ENCODE measurements at places on chromosomes 12 and 14.

GRCh38 chr14:53516261-53516774, 363.2 kb upstream of the DDHD1 start:
- no peak for DNase-seq

- DNase-seq = no peak
Measured at GRCh38 chr14:43105305-43105704, 1401.8 kb downstream of the FSCB start.

DNA sequence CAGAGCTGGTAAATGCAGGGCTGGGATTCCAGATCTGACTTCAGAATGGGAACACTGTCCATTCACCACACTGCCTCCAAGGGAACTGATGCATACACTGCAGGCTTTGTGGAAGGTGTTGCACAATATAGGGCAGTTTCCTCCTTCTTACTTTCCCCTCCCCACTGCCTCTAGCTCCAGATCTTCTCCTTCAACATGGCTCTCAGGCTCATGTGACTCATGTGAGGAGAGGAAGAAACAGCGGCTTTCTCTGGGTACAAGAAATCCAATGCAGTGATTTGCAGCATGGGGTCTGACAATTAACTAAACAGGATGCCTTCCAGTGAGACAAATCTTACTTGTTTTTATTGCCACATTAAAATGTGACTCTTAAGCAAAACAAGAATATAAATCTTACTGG, 447.6 kb upstream of the CCDC196 start:
- no peak for DNase-seq

DNA sequence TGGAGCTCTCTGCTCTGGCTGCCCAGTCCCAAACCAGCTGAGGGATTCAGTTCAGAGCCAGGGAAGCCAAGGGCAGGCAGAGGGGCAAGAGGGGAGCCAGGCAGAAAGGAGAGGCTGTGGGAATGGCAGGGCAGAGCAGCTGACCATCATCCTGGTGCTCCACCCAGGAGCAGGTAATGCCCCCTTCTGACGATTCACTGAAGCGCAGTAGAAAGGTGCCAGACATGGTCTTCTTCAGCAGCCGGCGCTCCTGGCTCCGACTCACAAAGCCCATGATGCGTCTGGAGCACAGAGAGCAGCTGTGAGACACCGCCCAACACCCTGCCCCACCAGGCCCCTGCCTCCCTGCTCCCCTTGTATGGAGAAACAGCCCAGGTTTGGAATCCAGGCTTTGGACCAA, 8.0 kb downstream of the IL23A start:
- peak; percentile 37 for DNase-seq

- DNase-seq = no peak
Measured at GRCh38 chr12:93429852-93430251, 11.9 kb downstream of the UBE2N start.

- DNase-seq = no peak
Measured at GRCh38 chr12:116631619-116632018, 72.4 kb downstream of the MAP1LC3B2 start.

DNA sequence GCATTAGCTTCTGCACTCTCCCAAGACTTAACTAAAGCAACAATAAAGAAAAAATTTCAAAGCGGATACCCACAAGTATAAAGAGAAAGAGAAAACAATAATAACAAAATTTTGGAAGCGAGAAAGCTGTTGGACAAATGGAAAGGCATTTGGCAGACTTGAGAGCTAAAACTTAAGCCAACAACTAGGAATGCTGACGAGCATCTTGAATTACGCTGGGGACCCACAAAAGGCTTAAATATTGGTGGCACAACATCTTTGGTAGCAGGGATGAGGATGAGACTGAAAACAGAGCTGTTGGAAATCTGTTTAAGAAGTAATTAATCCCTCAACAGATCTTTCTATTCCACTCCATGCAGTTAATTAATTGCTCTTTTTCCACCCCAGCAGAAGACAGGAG, 49.8 kb downstream of the LLPH start:
- no peak for DNase-seq

- no peak for DNase-seq
Measured at GRCh38 chr14:51545396-51545795, 106.3 kb upstream of the FRMD6 start.

GRCh38 chr12:131938082-131938481, 9.0 kb downstream of the PUS1 start:
- DNase-seq = no peak

DNA sequence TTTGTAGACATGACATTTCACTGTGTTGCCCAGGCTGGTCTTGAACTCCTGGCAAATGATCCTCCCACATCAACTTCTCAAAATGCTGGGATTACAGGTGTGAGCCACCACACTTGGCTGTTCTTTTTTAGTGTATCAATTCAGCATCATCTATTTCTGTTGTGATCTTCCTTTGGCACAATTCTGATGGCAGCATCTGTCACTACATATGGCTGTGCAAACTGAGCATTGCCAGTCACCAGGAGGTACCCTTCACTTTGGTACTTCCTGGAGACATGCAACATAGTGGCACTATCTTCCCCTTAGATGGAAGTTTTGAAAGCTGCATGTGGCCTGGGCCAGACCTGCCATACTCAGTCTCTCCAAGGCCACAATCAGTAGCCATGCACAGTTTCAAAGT, 467.1 kb upstream of the TMPO start:
- no peak for DNase-seq

GRCh38 chr12:58528271-58528670, 392.0 kb downstream of the LRIG3 start:
- no peak for DNase-seq

- no peak for DNase-seq
Measured at GRCh38 chr14:75299059-75299458, 20.4 kb downstream of the FOS start.

DNA sequence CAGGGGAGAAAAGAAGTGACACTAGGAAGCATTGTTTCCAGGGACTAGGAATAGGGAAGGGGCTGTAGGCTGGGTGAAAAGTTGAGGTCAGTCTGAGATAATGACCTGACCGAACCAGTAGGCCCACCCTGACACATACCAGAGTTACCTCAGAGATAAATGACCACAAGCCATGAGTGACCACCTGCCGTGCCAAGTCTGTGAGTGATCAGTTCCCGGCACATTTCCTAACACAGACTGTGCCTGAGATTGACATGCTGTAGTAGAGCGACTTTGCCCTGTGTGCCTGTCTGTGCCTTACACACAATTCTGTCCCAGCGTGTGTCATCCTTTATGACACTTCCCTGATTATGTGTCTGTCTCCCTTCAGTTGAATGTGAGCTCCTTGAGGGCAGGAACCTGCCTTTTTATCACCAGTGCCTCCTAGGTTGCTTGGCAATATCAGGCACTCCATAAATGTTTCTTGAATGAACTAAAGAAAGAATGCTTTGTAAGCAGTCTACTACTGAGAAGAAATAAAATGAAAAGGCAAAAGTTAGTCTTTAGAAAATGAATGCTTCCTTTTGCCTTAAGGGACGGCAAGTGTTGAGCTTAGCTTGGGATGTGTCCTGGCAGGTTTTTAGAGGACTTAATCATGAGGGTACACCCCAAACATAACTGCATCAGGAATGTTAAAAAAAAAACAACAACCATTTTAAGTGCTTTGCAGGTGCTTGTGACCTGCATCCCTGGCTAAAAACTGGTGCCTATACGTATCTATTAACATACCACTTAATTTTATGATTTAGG, 9.6 kb upstream of the SSPN start:
- DNase-seq = no peak

DNA sequence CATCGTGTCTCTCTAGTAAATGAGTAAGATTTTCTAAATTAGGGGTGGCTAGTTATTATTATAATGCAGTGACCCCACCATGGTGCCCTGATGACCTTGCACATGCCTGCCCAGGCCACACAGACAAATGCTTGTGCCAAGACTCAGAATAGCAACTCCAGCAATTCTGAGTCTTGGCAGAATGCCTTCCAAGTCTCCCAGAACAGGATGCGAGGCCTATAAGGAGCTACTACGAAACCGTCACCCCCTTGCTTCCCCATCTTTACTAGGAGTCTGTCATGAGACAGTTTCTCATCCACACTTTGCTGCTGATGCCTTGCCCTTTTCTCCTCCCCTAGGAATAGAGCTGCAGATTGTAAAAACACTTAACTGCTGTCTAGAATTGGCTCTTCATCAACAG, 559.9 kb downstream of the TRHDE start:
- DNase-seq = no peak

DNA sequence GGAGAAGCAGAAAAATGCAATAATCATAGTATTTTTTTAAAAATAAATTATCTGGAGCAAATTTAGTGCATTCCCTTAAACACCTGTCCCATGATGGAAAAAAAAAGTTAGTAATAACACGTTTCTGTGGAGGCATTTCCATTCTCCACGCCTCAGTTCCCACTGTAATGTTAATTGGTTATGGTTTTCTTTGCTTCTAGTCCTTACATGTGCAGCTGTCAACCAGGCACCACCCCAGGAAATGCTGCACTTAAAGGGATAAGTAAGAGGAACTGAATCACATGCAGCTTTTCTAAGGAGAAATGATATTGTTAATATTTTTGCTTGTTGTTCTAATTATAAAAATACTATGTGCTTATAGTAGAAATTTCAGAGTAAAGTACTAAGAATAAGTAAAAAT, 240.3 kb downstream of the ZFP36L1 start:
- DNase-seq = no peak

GRCh38 chr14:85528897-85529631, 880 bp upstream of the FLRT2 start:
- no peak for DNase-seq

DNA sequence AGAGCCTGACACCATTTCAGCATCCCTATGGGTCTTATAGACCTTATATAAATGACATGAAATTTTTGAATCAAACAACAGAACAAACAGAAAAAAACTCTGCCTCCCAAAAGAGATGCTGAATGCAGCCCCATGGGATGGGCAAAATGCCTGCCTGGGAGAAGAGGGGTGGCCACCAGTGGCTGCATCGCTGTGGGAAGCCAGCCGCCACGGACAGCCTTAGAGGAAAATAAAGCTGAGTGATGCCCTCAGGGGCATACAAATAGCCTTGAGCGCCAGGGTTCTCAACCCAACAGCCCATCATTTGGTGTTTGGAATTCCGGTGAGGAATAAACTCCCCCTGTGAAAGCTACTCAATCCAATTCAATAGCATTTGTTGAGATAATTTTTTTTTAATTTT, 22.9 kb downstream of the SYNE3 start:
- DNase-seq = no peak

DNA sequence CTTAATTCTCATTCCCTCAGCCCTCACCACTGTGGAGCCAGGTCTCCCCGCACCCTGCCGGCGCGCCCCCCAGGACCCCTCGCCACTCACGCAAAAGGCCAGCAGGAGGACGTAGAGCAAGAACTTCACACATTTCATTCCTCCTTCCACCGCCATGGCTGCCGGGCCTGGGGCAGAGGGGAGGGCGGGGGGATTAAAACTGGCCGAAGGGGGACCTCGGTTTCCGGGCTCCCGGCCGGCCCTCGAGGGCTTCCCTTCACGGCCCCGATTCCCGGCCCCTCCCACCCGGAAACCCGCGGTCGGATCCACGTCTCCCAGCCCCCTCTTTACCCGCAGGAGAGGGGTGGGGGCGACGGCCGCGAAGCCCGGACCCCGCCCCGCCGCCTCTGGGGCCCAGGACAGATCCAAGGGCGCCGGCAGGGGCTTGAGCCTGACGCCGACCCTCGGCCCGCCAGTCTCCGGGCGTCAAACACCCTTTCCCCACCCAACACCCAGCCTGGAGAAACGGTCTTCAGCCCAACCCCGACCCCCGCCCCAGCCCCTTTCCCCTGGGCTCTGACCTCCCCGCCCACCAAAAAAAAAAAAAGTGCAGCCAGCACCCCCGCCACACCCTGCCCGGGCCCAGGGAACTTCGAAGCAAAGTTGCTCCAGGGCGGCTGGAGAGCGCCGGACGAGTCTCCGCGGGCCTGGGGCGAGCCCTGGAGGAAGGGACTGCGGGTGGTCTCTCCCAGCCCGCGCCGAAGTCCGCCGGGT, 447 bp downstream of the CD63 start:
- no peak for DNase-seq

DNA sequence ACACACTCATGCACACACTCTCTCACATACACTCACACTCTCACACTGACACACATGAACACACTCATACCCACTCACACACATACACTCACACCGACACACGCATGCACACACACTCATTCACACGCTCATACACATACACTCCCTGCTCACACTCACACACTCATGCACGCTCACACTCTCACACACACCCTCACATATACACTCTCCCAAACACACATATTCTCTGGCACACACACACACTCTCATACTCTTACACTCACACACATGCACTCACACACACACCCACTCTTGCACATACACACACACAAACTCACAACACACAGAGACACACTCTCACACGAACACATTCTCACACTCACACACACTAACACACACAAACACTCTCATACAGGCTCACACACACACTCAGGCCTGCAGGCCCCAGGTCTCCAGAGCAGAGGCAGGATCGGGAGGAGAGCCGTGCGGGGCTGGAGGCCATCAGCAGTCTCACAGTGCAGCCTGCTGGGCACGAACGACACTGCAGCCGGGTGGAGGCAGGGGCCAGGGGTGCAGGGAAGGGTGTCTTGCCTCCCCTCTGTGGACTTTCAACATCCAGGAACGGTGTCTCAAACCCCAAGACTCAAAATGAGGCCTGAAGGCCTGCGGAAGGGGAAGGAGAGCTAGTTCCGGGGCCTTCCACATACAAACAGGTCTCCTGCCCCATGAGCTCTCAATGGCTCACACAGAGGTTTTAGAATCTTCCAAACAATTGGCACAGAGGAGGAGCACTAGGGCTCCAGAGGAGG, 148.7 kb downstream of the ANO2 start:
- peak; percentile 44 for DNase-seq

- DNase-seq = no peak
Measured at GRCh38 chr12:109255377-109255776, 53.7 kb downstream of the FOXN4 start.

DNA sequence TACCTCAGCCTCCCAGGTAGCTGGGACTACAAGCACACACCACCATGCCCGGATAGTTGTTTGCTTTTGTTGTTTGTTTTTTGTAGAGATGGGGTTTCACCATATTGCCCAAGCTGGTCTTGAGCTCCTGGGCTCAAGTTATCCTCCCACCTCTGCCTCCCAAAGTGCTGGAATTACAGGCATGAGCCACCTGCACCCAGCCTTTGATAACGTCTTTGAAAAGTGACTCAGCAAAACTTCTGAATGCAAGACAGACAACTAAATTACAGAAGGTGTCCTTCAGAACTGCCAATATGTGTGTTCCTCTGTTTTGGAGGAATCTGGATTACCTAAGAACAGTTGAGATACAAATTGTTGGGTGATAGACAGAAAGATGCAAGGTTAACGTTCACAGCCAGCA, 99.8 kb downstream of the ESR2 start:
- DNase-seq = no peak

GRCh38 chr12:71626768-71627167, 36.9 kb downstream of the ZFC3H1 start:
- no peak for DNase-seq

- no peak for DNase-seq
Measured at GRCh38 chr12:29316752-29317151, 64.2 kb downstream of the ERGIC2 start.

DNA sequence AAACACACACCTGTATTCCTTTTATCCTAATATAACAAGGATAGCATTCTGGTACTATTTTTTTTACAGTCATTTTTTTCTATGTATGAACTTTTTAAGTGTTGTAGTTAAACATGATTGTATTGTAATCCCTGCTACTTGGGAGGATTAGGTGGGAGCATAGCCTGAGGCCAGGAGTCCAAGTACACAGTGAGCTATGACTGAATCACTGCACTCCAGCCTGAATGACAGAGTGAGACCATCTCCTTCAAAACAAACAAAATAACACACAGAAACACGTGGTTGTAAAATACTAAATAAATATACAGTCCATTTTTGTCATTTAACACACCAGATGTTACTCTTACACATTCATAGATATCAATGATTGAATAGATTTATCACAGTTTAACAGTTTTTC, 56.9 kb downstream of the MAP4K5 start:
- DNase-seq = no peak
